Stimulated activated CD4-positive, alpha-beta T cell treated with anti-CD3 and anti-CD28 coated beads, Interleukin-15, amount 100 ng/mL, for 24 hours (primary cell): ENCODE measurements at places on chromosomes 1 and 21.

- DNase-seq = no peak
These were observed 25.7 kb downstream of the SPOCD1 start for GRCh38 chr1:31790140-31790539.

DNA sequence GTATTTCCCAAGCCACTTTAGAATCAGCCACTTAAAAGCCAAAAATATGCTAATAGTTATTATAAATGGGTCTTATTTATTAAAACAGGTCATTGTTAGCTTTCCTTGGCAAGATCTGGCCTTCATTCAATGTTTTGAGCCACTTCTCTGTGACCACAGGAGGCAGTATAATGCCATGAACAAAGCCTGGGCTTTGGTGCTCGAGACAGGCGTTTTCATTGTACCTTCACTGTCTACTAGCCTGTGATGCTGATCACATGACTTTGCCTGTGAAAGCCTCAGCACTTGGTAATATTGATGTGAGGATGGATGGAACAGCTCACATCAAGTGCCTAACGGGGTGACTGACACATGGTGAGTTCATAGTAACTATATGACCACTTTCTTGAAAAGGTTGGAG, 217.0 kb downstream of the RWDD3 start:
- DNase-seq = no peak

GRCh38 chr1:235834620-235835019, 32.1 kb downstream of the LYST start:
- DNase-seq = no peak

- no peak for DNase-seq
These were observed 25.8 kb downstream of the PTPN14 start for GRCh38 chr1:214525535-214526019.

GRCh38 chr1:155978325-155978972, at the start of gene ARHGEF2:
Gene ARHGEF2, minus strand, starts transcription at chr1:155978547. Its CDS starts 120 bp downstream, at chr1:155978427.
- peak; percentile 93 for DNase-seq

- DNase-seq = peak; percentile 88
These were observed at the start of gene KCNH1 for GRCh38 chr1:211133836-211134669. Gene KCNH1, minus strand, starts transcription at chr1:211134148. Its CDS starts 203 bp downstream, at chr1:211133945.

- DNase-seq = no peak
These were observed 15.1 kb downstream of the USP25 start for GRCh38 chr21:15744926-15745325.
